ENCODE measurements at places on chromosomes 1 and 21. TPM values are rescaled to one million over a fixed set of nuclear protein-coding genes. Genes with fewer than 3 reads are reported as not detected.

GRCh38 chr1:214977110-214977509 lies 105.4 kb upstream of the KCNK2 start:
- H3K4me1 ChIP-seq: no peaks in the 10 kb centered on the region
- H3K36me3 ChIP-seq: no peaks in the 10 kb centered on the region
- DNase-seq: no peak
- no peak overlapping the region for H3K4me3 ChIP-seq
- H3K27me3 ChIP-seq: no peaks in the 10 kb centered on the region

GRCh38 chr1:183218027-183218618 lies 32.1 kb downstream of the LAMC2 start:
- no peak for DNase-seq
- H3K27me3 ChIP-seq: no peaks in the 10 kb centered on the region
- no peak overlapping the region for H3K4me3 ChIP-seq

DNA sequence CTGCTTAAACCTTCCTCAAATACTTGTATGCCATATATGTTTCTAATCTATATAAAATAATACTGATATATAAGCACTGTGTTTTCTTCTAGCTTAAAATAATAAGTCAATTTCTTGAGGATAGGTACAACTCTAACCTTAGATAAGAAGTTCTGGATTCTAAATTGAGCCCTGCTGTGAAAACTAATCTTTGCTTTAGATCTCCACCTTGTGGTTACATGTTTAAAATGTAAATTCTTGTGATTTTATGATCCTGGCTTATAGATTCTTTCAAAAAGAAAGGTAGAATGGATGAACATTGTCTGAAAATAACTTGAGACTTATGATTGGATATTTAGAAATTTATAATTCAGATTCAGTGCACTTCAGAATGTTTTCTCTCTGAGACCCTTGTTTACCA lies 38.9 kb upstream of the HMCN1 start:
- H3K4me3 ChIP-seq: no peak overlapping the region
- H3K36me3 ChIP-seq: no peaks in the 10 kb centered on the region
- no peak for DNase-seq
- H3K4me1 ChIP-seq: peaks cover 5% of the 10 kb centered on the region

RGSL1 gene
- total RNA-seq: not detected

DNA sequence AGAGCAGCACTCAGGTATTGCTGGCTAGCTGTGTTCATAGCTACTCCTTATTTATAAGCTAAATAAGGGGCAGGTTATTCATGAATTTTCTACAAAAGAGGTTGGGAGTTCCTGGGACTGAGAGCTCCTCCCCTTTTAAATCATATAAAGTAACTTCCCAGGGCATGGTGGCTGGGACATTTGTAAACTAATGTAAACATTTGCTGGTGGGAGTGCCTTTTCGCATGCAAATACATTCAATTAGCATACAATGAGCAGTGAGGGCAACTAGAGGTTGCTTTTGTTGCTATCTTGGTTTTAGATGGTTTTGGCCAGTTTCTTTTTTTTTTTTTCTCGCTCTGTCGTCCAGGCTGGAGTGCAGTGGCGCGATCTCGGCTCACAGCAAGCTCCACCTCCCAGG lies 43.4 kb downstream of the GNPAT start:
- no peaks in the 10 kb centered on the region for H3K27me3 ChIP-seq
- H3K36me3 ChIP-seq: no peaks in the 10 kb centered on the region
- H3K27ac ChIP-seq: no peak overlapping the region
- no peak for DNase-seq
- no peak overlapping the region for H3K4me3 ChIP-seq
- no peaks in the 10 kb centered on the region for H3K4me1 ChIP-seq

Measured in colonic mucosa (tissue), 4 donors.